ENCODE measurements at places on chromosomes 16 and 17.

GRCh38 chr17:731644-732066 is 741 bp upstream of the TLCD3A start:
- no peak for DNase-seq

DNA sequence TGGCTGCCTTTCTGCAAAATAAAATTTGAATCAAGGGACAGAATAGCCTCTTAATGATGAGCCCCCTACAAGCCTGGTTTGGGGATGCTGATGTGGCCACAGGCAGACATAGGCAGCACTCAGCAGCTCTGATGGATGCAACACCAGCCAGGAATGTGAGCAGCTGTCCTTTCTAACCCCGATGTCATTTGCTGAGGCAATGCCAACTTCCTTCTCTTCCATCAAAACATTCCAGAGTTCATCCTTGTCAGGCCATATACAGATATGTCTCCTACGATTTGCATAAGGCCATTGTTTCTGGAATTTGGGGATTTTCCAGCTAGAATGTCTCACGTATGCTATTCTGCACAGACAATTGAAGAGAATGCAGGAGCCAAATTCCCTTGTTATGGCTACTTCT is 52.1 kb upstream of the MYOCD start:
- no peak for DNase-seq

DNA sequence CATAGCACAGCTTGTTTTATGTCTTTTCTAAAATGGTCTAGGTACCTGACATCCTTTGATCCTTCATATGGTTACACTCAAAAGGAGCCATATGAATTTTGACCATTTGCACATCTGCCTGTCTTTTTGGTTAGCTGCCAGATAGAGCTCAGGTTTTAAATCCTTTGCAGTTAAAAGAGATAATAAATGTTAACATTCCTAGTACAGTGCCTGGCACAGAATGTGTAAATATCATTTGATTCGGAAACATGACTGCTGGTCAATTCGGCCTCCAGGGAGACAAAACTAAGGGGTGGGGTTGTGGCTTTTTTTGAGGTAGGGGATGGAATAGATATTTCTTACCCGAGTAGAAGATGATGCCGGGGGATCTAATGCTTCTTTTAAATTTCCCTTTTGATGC is 64.2 kb downstream of the FTO start:
- DNase-seq = no peak

GRCh38 chr17:37831492-37831891 is 86.6 kb upstream of the HNF1B start:
- DNase-seq = no peak

- no peak for DNase-seq
These were observed 13.9 kb upstream of the TNRC6C start for GRCh38 chr17:77944390-77945222.

DNA sequence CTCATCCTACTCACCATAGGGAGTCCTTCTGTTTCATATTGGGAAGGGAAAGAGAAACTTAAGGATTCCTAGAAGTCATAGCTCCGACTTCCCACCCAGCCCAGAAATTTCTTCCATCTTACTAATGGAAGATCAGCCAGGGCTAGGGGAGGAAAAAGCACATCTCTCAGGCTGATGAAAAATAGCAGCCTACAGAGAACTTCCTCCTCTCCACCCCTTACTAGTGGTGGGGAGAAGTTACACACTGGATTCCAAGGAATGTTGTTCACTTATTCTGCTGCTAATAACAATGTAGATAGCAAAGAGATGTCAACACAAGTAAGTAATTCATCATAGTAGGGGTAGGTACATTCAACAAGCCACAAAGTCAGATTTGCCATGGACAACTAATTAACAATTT is 94.4 kb downstream of the SPACA3 start:
- DNase-seq = no peak

DNA sequence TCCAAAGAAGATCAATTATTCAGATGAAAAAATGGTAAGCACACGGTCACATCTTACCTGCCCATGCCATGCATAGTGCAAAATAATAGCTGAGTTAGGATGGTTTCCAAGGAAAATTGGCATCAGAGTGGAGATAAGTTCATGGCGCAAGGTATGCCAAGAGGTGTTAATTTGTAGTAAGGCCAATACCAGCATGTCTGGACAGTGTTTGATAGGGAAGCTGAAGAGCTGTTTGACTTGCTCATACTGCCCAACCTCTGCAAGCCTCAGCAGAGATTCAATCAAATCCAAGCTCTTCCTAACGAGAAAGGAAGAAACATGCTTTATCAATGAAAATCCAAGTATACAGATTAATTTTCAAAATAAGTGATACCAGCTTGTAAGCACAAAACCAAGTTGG is 51.0 kb downstream of the CNOT1 start:
- no peak for DNase-seq

GRCh38 chr17:61817452-61817851 is 45.9 kb downstream of the BRIP1 start:
- DNase-seq = no peak

DNA sequence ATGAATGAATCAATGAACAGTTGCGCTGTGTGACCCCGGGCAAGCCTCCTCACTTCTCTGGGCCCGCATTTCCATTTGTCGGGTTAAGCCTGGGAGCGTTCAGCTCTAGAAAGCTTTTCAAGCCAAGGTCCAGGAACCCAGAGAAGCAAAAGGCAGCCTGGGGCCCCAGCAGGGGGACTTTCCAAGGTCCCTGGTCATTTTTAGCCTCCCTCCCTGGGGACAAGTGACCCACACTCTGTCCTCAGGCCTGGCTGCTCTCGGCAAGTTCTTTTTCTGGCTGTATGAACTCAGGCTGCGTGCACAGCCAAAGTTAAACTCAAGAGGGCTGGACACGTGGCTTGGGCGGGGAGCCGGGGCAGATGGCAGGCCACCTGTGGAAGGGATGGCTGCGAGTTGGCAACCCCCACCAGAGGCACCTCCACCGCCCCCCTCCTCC is 41.4 kb upstream of the CIBAR2 start:
- no peak for DNase-seq

GRCh38 chr17:7688808-7689316 is 585 bp downstream of the WRAP53 start:
- no peak for DNase-seq

DNA sequence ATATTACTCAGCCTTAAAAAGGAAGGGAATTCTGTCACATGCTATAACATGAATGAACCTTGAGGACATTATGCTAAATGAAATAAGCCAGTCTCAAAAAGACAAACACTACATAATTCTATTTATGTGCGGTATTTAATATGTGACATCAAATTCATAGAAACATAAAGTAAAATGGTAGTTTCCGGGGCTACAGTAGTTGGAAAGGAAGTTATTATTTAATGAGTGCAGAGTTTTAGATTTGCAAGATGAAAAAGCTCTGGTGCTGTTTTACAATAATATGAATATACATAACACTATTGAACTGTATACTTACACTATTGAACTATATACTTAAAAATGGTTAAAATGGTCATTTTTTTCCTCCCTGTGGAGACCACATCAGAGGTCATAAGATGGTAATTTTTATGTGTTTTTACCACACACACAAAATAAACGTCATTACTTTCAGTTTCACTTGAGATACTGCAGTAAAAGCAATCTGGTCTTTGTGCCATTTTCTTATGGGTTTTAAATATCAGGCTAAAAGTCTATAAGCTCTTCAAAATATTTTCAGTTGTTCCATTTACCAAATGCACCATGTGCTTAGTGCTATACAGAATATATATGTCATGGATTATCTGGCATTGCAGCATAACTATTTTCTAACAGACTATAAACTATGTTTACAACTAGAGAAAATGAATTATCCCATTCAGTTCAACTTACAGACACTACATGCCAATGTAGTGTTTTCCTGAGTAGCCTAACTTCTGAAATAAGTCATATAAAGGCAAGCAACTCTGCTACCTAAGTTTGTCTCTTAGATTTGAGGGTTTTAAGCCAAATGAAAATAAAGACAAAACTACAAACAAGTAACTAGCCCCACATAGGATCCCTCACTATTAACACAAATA is 90.9 kb downstream of the SPAG9 start:
- DNase-seq = no peak

DNA sequence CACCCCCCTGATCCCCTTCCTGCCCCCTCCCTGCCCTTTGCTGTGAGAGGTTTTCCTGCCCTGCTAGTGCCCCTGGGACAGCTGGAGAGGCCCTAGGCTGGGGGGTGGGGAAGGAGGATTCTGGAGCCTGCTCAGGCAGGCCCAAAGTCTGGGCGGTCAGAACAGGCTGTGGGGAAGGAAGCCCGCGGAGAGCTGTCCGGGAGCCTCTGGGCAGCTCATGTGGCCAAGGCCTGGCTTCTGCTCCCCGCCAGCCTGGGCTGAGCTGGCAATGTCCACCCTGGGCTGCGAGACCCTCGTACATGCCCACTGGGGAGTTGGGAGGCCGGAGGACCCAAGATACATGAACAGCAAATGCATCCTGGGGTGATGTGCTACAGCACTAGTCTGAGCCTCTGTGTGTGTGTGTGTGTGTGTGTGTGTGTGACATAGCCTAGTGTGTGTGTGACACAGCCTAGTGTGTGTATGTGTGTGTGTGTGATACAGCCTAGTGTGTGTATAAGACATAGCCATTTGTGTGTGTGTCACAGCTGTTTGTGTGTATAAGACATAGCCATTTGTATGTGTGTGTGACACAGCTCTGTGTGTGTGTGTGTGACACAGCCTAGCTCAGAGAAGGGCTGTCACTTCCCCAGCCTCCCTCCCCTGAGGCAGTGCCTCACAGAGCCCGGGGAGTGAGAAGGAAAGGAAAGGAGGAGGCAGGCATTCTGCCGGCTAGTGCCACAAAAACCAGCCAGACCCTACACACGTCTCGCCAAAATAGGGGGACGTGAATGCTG is 201.4 kb upstream of the CIBAR2 start:
- DNase-seq = no peak

DNA sequence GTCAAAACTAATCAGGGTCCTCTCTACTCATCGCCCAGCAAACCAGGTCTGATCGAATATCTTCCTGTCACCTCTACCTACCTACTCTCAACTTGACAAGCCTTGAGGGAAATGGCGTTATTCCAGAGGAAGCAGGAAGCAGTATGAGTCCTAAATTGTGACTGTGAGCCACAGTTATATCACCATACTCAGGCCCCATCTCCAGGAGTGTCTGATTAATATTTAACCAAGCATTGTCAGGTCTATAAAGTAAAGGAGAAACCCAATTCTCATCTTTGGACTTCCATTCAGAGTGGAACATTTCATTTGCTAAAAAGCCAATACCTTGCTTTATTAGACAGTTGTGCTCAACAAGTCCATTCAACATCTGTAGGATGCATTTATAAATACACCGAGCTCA is 17.8 kb upstream of the CLEC3A start:
- DNase-seq = no peak

DNA sequence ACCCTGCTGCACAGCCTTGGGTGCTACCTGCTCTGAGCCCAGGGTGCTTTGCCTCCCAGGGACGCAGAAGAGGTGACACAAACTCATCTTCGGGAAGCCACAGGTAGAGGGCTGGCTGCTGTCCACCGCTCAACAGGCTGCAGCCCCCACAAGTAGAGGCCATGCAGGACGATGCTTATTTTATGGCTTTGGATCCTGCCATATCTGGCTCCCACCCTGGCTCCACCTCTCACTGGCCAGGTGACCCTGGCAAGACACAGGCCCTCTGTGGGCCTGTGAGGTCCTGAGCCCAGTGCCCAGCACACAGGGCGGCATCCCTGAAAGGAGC is 11.3 kb upstream of the BCAR1 start:
- DNase-seq = no peak

DNA sequence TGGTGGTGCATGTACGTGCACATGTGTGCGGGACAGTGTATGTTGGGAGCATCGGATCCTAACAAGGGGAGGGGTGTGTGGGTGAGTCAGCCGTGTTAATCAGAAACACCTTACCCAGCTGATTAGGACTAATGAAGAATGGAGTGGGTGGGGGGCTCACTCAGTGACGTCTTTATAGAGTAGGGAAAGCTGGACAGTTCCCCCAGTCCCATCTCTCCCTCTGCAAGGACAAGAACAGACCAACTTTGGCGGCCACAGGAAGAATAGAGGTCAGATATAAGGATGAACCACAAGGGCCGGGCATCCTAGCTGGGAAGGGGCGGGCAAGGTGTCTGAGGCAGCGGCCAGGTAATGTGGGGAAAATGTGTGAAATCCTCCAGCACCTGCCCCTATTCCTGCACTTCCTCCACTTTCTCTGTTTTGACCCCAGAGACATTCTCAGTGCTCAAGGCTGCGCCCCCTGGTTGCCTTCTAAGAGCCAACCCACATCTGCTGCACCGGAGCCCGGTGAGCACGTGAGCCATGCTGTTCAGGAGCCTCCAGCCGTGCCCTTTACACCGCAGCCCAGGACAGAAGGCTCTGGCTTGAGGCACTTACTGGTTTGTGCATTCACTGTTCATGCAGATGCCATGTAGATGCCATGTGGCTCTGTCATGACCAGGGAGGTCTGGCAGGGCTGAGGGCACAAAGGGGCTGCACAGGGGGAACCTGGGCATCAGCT is 18.9 kb upstream of the TBX21 start:
- DNase-seq = no peak

- DNase-seq = peak; percentile 18
These were observed 18.8 kb downstream of the ALOX15B start for GRCh38 chr17:8057691-8058114.

DNA sequence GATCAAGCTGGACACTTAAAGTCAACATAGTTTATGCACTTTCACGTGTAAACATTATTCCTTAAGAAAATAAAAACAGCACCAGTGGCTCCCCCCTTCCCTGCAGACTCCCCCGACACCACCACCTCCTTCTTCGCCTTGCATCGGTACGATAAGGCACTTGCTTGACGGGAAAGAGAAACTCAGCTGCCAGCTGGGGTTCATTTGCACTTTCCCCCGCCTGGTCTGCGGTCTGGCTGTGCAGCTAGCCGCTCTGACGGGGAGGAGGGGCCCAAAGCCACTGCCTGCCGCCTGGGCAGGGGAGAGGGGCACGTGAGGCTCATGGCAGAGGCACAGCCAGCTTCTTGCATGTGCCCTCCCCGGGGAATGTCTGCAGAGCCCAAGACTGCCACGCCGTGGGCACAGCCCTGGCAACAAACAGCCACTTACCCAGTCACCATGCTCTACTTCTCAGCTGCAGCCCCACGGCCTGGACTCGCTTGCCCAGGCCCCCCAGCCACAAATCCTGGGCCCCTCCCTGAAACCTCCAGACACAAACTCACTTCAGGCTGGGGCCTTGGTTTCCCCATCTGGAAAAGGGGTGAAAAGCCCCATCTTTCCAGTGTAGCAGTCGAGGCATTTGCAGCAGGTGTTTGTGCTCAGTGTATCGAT is 16.5 kb upstream of the PRM1 start:
- peak; percentile 41 for DNase-seq

- DNase-seq = no peak
These were observed 571 bp upstream of the NME1 start for GRCh38 chr17:51152766-51153209.

DNA sequence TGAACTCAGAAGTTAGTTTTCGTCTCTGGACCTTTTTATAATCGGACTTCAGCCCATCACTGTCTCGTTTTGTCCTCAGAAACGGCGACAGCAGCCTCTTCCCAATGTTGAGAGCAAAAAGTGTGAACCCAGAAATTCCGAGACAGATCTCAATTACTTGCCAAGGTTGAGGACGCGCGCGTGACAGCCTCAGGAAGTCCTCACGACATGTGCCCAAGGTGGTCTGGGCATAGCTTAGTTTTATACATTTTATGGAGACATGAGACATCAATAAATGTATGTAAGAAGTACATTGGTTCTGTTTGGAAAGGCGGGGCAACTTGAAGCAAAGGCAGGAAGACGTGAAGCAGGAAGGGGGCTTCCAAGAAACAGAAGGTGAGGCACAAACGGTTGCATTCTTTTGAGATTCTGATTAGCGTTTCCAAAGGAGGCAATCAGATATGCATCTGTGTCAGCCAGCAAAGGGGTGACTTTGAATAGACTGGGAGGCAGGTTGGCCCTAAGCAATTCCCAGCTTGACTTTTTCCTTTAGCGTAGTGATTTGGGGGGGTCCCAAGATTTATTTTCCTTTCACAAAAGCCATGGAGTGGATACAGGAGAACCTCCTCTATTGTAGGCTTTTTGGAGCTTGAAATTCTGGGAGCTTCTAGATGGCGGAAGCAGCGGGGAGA is 583 bp upstream of the ZNF747 start:
- peak; percentile 19 for DNase-seq
